ENCODE measurements at places on chromosomes 16 and 17.

DNA sequence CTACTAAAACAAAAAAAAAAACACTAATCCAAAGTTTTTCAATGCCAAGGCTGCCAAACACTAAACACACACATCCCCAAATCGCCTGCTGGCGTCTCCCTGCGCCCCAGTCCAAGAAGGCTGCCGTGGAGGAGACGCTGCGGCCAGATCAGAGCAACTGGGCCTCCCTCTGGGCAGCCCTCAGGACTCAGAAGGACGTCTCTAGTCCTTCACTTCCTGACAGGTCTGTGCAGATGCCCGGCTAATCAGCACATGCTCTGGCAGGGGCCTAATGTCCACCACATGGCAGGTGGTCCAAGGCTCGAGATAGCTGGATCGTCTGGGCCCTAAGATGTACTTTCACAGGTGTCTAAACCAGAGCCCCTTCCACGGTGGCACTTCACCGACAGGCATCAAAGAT is 2.7 kb downstream of the SLC38A10 start:
- DNase-seq, result peak; percentile 27

GRCh38 chr16:79150632-79151310 is 449.8 kb downstream of the MAF start:
- no peak for DNase-seq

DNA sequence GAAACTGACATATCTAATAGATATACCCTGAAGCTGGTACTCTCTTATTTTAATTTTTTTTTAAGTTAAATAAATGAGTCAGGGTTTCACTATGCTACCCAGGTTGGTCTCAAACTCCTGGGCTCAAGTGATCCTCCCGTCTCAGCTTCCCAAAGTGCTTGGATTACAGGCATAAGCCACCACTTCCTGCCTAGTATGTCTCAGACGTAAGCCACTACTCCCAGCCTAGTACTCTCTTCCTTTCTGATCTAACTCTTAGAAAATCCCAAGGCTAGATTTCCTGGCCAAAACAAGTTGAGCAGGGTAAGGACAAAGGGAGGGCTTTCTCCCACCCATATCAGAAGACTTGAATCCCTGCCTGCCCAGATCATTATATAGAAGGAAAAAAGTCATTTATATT is 33.7 kb downstream of the HOXB1 start:
- DNase-seq, result no peak

DNA sequence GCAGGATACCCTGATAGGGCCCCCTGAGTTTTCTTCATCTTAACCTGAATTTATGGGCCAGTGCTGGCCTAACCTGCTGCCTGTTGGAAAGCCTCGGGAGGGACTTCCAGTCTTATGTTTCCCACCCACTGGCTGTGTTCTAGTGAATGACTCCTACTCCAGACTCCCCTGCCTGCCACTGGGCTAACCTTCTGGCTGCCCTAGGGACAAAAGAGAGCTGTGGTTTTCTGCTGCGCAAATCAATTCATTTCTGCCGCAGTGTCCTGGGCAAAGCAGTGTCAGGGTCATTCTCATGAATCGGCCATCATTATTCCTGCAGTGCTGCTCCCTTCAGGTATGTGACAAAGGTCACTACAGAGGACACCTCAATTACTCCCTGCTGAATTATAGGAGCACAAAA is 386.2 kb downstream of the UTP18 start:
- DNase-seq, result no peak

- no peak for DNase-seq
Observed at GRCh38 chr17:35062308-35062707, 1.2 kb downstream of the RFFL start.

- DNase-seq, result peak; percentile 89
Observed at GRCh38 chr16:30896889-30897733, 697 bp downstream of the CTF1 start.

DNA sequence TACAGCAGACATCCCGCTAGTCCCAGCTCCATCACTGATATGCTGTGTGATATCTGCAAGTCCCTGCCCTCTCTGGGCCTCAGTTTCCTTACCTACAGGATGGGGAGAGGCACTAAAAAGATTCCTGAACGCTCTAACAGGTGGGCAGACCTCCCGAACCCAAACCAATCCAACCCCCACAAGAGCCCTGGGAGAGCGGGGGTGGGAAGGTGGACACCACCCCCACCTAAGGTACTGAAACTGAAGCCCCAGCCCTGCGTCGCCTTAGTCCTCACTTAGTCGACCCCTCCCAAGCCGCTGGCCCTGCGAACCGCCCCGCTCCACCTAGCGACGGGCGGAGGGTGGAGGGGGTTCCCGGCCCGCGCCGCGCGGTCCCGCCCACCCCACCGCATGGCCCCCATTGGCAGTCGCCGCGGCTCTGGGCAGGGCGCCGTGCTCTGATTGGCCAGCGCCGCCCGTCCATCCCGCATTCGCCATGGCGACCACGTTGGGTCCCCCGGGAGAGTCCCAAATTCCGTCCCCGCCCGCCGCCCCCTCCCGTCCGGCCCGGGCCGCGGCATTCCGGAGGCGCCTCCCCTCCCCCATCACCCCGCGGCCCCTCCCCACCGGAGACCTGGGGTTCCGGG is 578 bp downstream of the CCDC102A start:
- peak; percentile 66 for DNase-seq

- DNase-seq, result peak; percentile 61
Observed at GRCh38 chr17:68172461-68172954, 75.3 kb upstream of the AMZ2 start.

DNA sequence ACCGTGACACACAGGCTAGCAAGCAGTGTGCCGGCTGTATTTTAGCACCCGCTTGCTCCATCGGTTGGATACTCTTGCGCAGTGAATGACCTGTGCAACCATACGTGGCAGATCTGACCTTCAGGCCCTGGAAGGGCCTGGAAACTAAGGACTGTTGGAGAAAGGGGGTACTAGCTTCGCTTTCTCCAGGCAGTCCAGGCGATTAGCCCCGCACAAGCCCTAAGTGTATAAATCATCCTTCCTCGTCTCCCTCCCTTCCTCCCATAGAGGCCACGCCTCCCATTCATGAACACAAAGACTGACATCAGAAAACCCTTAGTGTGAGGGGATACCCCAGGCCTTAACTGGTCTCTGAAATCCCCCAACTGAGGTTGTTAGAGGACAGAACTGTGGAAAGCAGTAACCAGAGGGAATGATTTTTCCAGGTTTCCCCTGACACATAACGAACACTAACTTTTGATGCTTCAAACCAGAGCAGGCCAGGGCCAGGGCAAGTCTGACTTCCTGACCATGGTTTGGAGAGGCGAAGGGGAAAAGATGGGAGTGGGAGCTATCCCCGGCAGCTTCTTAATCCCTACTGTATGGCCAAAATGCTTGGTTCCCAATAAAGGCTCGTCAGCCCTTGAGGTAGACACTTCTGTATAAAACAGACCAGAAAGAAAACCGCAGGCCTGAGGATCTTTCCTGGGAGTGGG is 1.4 kb upstream of the DYNLL2 start:
- DNase-seq, result no peak

GRCh38 chr17:2174468-2175293 is 119.8 kb downstream of the HIC1 start:
- DNase-seq, result peak; percentile 92

- no peak for DNase-seq
Observed at GRCh38 chr16:58027161-58027915, 1.8 kb downstream of the MMP15 start.

DNA sequence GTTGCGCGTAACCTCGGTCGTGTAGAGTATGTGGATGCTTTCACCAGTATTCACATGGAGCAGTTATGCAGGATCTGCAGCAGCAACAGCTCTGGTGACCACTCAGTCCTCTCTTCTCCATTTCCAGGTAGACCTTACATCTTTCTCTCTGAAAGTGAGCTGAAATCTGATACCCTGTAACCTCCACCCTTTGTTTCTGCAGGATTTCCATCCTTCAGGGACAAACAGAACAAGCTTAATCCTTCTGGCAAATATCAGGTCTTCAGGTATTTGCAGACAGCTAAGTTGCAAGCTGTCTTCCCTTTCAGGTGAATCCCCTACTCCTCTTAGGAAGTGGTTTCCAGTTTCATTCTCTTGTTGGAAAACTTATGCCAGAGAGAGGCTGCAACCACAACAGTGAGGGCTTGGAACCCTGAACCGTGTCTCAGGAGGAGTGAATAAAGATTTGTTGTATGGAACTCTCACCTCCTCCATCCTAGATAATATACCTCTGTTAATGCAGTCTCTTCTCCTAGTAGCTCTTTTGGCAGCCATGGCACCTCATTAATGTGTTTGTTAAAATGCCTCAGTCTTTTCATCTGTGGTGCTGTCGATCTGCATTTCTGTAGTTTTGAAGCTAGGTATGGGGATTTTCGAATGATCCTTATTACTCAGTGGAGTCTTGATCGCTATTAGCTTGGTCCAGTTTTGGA is 172.5 kb downstream of the PRKCA start:
- DNase-seq, result no peak

DNA sequence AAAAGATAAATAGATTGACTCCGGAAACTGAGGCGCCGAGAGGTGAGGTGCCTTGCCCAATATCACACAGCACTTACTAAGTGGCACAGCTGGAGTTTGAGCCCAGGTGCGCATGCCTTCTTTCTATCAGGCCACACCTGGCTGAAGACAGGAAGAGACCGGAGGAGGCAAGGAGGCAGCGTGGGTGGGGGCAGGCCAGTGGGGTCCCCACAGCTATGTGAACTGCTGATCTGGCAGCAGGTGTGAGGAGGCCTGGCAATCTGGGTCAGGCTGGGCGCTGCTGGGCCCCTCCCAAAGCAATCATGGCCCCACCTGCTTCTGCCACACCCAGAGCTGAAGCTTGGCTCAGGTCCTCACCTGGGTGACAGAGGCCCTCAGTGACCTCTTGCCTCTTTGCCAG is 1.9 kb upstream of the GDPD3 start:
- DNase-seq, result no peak

GRCh38 chr16:26344240-26344776 is 652.5 kb downstream of the HS3ST4 start:
- DNase-seq, result no peak

- DNase-seq, result no peak
Observed at GRCh38 chr16:11161974-11162373, 94.0 kb downstream of the SOCS1 start.

DNA sequence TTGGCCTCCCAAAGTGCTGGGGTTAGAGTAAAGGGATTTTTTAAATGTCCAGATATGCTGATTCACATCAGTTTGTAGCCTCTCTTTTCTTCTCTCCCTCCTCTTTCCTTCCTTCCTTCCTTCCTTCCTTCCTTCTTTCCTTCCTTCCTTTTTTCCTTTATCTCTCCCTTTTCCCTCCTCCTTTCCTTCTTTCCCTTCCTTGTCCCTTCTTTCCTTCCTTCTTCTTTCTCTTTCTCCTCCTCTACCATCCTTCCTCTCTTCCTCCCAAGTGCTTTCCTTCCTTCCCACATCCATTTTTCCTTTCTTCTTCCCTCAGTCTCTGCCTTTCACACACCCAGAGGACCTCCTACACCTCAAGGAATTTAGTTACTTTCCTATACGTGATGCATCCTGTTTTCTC is 671.8 kb downstream of the HS3ST4 start:
- DNase-seq, result no peak

DNA sequence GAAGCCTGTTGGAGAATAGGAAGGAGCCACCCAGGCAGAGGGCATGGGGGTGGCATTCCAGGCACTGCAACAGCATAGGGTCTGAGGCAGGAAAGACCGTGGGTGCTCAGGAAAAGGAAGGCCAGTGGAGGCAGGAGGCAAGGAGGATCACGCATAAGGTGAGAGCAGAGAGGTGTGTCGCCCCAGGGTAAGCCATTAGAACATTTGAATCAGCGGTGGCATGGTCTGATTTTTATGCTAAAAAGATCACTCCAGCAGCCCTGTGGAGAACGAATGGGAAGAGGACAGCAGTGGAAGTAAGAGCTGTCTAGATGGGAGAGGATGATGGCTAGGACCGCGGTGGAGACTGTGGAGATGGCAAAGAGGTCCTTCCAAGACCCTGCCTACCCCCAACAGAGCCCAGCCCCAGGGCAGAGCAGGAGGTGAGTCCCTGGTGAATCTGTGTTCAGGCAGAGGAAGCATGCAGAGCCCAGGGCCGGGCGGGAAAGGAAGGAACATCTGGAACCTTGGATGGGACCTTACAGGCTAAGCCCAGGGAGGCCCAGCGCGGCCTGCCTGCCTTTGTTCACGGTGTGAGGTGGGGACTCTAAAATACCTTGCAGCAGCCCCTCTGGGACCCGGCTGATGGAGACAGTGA is 7.8 kb downstream of the LPO start:
- DNase-seq, result no peak

DNA sequence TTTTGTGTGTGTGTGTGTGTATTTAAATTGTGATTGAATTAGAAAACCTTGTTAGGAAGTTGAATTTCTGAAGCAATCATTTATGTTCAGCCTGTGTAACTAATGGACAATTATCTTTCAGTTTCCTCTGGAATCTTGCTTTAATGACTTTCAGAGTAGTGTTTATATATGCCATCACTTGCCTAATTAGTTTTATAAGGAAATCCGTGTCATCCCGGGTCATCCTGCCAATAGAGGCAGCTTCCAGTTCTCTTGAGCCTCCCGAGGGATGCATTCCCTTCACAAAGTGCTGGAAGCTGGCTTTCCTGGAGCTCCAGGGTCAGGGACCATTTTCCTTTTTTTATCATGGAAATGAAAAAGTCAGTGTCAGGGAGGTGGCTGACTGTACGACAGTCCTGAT is 42.9 kb downstream of the PRKCA start:
- DNase-seq, result no peak

- DNase-seq, result peak; percentile 85
Observed at GRCh38 chr16:11325404-11326083, 19.7 kb upstream of the RMI2 start.

- no peak for DNase-seq
Observed at GRCh38 chr16:19524356-19524615, 544 bp downstream of the CCP110 start.

- DNase-seq, result no peak
Observed at GRCh38 chr16:14150796-14151195, 79.7 kb downstream of the MRTFB start.

DNA sequence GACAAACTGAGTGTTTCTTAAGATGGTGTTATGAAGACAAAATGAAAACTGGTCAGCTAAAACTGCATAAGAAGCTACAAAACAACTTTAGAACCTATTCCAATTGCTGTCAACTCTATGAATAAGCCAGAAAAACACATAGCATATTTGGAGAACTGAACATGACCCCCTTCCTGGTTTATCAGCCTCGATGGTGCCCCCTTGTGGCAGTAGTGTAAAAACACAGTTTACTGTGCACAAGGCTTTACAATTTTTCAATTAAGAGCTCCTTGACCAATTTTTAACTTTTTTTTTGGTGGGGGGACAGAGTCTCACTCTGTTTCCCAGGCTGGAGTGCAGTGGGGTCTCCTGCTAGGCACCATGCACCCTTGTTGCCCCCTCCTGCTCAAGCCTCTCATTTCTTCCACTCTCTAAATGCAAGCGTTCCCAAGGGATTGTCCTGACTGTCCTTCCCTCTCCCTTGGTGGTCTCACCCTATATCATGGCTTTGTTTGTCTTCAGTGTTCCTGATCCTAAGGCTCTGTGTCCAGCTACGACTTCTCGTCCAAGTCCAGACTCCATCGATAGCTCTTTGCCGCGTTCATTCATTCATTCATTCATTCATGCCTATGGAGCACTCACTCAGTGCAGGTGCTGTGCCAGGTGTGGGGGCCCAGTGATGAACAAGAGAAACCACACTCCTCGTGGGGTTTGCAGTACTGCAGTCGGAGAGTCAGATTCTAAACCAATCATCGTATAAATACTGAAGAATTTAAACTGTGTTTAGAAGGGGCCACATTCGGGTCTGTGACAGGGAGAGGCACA is 7.5 kb downstream of the EIF1 start:
- peak; percentile 80 for DNase-seq
